H1 (cell line): ENCODE measurements at places on chromosomes 13 and 19. TPM values are rescaled to one million over a fixed set of nuclear protein-coding genes. Genes with fewer than 3 reads are reported as not detected.

FGF21 gene
- 0.48 TPM in 1 of 2 replicates, not detected in the other for total RNA-seq

TSC22D1 gene
- total RNA-seq, result 78.1 and 80.9 TPM in 2 replicates

ZNF253 gene
- 64.0 and 74.6 TPM in 2 replicates for total RNA-seq

ACP7 gene
- 0.50 and 0.98 TPM in 2 replicates for total RNA-seq

METTL21C gene
- not detected in 2 replicates for total RNA-seq

CNN1 gene
- total RNA-seq, result 29.8 and 32.4 TPM in 2 replicates

SYDE1 gene
- total RNA-seq, result 16.8 and 17.7 TPM in 2 replicates

ZNF845 gene
- total RNA-seq, result 20.8 and 22.5 TPM in 2 replicates

CGB1 gene
- not detected in 2 replicates for total RNA-seq

SUCLA2 gene
- 69.1 and 78.8 TPM in 2 replicates for total RNA-seq

ZNF772 gene
- 15.2 and 15.7 TPM in 2 replicates for total RNA-seq

CALR gene
- total RNA-seq, result 1,155 and 1,177 TPM in 2 replicates

BRD4 gene
- 144 and 146 TPM in 2 replicates for total RNA-seq

ZNF575 gene
- total RNA-seq, result not detected in 2 replicates

NRTN gene
- 4.6 and 5.3 TPM in 2 replicates for total RNA-seq

ACER1 gene
- not detected in 2 replicates for total RNA-seq

ZNF738 gene
- total RNA-seq, result 78.1 and 80.6 TPM in 2 replicates

NEK5 gene
- 0.27 and 0.35 TPM in 2 replicates for total RNA-seq

PTGIR gene
- total RNA-seq, result not detected in 2 replicates

ZSCAN18 gene
- 37.0 and 37.6 TPM in 2 replicates for total RNA-seq

FGF9 gene
- 0.08 TPM in 1 of 2 replicates, not detected in the other for total RNA-seq

SIGLEC5 gene
- not detected in 2 replicates for total RNA-seq

C13orf46 gene
- total RNA-seq, result 0.21 and 0.28 TPM in 2 replicates

SHISA7 gene
- 0.98 and 1.0 TPM in 2 replicates for total RNA-seq

RPL21 gene
- 1,233 and 1,283 TPM in 2 replicates for total RNA-seq

ZNF850 gene
- 18.0 and 21.2 TPM in 2 replicates for total RNA-seq

LTBP4 gene
- 75.3 and 77.1 TPM in 2 replicates for total RNA-seq

CALR3 gene
- total RNA-seq, result 0.32 and 0.33 TPM in 2 replicates

ISOC2 gene
- 96.9 and 106 TPM in 2 replicates for total RNA-seq

RABAC1 gene
- 123 and 124 TPM in 2 replicates for total RNA-seq

CAMSAP3 gene
- 30.4 and 32.5 TPM in 2 replicates for total RNA-seq

IRGC gene
- not detected in 2 replicates for total RNA-seq

GPR108 gene
- total RNA-seq, result 34.9 and 35.3 TPM in 2 replicates

ZNF358 gene
- total RNA-seq, result 40.0 and 44.0 TPM in 2 replicates

WASF3 gene
- 39.8 and 40.1 TPM in 2 replicates for total RNA-seq

ATP4A gene
- total RNA-seq, result 0.31 and 0.50 TPM in 2 replicates

RFX2 gene
- 4.8 and 5.5 TPM in 2 replicates for total RNA-seq

ZNF837 gene
- 1.9 and 2.7 TPM in 2 replicates for total RNA-seq

CYP2A7 gene
- total RNA-seq, result 0.78 TPM in 1 of 2 replicates, not detected in the other

URAD gene
- total RNA-seq, result not detected in 2 replicates

CRX gene
- total RNA-seq, result not detected in 2 replicates

PGLYRP2 gene
- not detected in 2 replicates for total RNA-seq

KLK10 gene
- total RNA-seq, result 4.5 and 4.8 TPM in 2 replicates

ZNF525 gene
- total RNA-seq, result 58.0 and 63.4 TPM in 2 replicates

ZNF729 gene
- total RNA-seq, result not detected in 2 replicates

DOCK6 gene
- total RNA-seq, result 44.1 and 54.7 TPM in 2 replicates

UBE2L5 gene
- total RNA-seq, result 0.21 TPM in 1 of 2 replicates, not detected in the other

CKM gene
- total RNA-seq, result not detected in 2 replicates

GARIN5A gene
- 8.1 and 9.1 TPM in 2 replicates for total RNA-seq

CPB2 gene
- not detected in 2 replicates for total RNA-seq

SLC7A9 gene
- total RNA-seq, result not detected in 2 replicates

BRME1 gene
- total RNA-seq, result 4.6 and 4.7 TPM in 2 replicates

SHANK1 gene
- total RNA-seq, result 3.7 and 3.9 TPM in 2 replicates

TEX101 gene
- total RNA-seq, result not detected in 2 replicates

MYO16 gene
- total RNA-seq, result 0.10 and 0.22 TPM in 2 replicates

C5AR2 gene
- 0.15 TPM in 1 of 2 replicates, not detected in the other for total RNA-seq

EDDM13 gene
- total RNA-seq, result not detected in 2 replicates

DMKN gene
- 286 and 290 TPM in 2 replicates for total RNA-seq

SHD gene
- total RNA-seq, result 5.8 and 7.3 TPM in 2 replicates

C1QTNF9 gene
- total RNA-seq, result not detected in 2 replicates
